ENCODE measurements at places on chromosomes 7 and 10. TPM values are rescaled to one million over a fixed set of nuclear protein-coding genes. Genes with fewer than 3 reads are reported as not detected.

GRCh38 chr7:69656890-69657289 is 58.6 kb downstream of the AUTS2 start:
- DNase-seq = no peak

- no peak for DNase-seq
These were observed 60.1 kb downstream of the PTPRN2 start for GRCh38 chr7:158527495-158527894.

- DNase-seq = no peak
These were observed 143.1 kb downstream of the CRPPA start for GRCh38 chr7:16278167-16278787.

- no peak for DNase-seq
These were observed 310.4 kb upstream of the ADARB2 start for GRCh38 chr10:2047679-2048078.

DNA sequence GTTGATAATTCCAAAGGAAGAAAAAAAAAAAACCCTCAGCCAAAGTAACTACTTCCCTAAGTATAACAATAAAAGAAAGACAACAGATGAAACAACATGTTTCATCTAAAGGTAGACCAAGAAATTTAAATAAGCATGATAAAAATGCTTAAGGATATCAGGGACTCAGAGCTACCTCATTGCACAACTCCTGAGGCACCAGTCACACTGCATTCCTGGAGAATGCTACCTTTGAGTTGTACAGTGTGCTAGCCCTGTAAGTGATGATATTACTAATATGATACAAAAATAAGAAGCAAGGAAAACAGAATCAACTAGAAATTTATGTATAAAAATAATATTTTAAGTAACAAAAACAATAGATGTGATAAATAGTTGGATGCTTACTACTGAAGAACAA is 29.5 kb upstream of the C7orf33 start:
- no peak for DNase-seq

- DNase-seq = no peak
These were observed 43.1 kb upstream of the DDC start for GRCh38 chr7:50608196-50608906.

- DNase-seq = no peak
These were observed 29.4 kb downstream of the DNAJB9 start for GRCh38 chr7:108598914-108599580.

GRCh38 chr10:102433619-102434046 is 1.3 kb upstream of the CUEDC2 start:
- no peak for DNase-seq

- DNase-seq = no peak
These were observed 141.2 kb downstream of the ZEB1 start for GRCh38 chr10:31460242-31460641.

DNA sequence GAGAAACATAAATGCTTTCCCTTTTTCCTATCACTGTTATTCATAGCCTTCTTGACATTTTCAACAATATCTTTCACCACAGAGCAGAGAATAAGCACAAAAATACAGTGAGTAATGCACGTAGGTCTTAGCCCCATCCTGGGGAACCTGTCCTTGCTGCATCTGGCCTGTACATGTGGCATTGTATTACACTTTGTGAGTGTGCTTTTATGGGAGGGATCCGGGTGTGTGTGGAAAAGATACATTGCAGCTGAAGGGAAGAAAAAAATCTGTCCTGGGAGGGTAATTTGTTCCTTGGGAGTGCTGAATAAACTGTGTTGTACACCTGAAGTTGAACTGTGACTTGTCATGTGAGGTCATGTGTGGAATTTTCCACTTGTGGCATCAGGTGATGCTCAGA is 422.7 kb upstream of the LRGUK start:
- DNase-seq = no peak

DNA sequence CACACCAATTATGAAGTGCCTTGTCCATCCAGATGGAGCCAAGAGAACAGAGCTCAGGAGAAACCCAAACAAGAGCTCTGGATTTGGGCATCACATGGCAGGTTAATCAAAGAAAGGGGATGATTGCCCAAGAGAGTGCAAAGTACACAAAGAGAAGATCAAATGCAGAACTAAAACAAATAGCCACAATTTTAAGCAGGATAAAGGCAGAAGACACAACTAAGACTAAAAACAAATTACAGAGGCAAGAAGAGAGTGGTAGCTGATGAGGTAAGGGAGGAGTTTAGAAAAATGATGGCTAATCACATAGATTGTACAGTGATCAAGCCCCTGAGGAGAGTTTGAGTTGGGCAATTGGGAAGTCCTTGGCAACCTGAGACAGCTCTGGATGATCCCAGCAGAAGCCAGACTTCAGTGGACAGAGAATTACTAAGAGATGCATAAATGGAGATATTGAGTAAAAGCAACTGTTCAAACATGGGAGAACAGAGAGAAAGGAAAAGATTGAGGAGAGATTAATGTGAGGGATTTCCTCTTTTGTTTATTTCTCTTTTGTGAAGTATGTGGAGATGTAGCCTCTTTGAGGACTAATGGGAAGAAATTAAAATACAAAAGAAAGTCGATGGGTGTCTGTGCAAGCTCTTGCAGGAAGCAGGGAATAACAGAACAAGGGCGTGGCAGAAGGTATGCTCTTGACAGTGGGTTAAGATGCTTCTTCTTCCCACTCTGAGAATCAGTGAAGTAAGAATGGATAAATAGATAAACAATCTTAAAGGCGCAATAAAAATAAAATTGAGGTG is 101.9 kb downstream of the LRRN3 start:
- DNase-seq = no peak

- DNase-seq = no peak
These were observed 56.8 kb upstream of the FAM171A1 start for GRCh38 chr10:15427843-15428414.

- no peak for DNase-seq
These were observed 149.2 kb downstream of the XPNPEP1 start for GRCh38 chr10:109774121-109774440.

DNA sequence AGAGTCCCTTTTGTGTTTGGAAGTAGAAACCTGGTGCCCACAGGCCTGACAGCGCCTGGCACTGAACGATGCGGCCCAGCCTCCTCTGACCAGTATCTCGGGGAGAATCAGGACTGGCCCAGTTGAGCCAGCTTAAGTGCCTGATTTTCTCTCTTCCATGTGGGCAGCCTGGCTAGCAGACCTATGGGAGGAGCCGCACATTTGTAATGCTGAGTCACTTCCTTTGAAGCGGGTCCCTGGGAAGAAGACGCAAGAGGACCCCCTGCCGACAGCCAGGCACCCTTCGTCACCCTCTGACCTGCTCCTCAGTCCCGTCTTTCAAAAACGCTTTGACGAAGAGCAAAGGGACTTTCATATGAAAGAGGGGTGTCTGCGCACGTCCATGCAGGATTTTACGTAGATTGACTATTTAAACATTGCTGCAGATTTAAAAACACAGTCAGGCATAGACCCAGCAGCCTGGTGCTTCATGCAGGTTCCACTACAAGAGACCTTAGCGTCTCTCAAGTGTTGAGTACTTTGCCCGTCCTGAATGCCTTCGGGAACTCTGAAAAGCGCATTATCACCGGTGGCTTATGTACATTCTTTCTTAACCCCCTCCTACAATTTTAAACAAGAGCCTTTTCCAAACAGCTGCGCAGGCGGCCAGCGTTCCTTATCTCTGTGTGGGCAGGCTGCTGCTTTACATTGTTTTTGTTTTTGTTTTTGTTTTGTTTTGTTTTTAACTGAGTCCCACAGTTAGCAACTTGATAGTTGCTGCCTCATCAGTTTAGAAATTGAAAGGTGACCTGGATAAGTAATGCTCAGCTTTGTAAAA is 36.5 kb upstream of the AP5Z1 start:
- DNase-seq = no peak

DNA sequence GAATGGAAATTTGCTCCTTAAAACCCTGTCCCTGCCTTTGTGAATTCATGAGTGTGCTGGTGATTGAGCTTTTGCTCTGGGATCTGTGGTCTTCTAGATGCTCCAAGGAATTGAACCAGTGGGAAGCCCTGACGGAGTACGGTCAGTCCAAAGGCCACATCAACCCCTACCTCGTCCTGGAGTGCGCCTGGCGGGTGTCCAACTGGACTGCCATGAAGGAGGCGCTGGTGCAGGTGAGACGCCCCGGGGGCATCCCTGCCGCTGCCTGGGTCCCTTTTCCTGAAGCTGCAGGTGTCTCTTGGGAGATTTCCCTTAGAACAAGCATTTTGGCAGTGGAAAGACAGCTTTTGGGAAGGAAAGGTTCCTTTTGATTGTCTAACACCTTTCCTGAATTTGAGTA is 100.3 kb downstream of the TRRAP start:
- no peak for DNase-seq

DNA sequence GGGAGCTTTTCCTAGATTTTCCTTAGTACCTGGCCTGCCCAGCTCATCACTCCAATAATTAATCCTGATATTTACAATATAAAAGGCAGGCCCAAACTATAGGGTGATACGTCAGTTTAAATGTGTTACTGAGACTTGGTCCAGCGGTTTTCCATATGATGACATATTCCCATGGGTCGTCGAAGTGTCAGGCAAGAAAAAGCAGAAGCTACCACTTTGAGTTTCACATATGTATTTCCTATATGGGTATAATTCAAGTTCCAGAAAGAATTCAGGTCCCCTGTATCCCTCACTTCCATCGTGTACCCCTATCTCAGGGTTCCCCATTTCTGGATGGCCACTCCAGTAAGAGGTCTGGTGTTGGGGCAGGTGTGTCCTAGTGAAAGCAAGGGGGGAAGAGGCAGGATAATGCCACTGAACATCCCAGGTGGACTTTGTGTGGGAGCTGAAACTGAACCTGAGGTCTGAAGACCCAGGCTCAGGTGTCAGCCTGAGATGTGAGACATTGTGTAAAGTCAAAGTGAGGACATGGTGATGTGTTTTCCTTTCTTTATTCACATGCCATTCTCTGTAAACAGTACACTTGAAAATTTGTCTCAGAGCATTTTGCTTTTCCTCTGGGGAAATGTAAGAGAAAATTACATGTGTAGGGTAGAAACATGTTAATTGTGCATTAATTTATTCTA is 167.8 kb downstream of the PLXDC2 start:
- DNase-seq = no peak

- no peak for DNase-seq
These were observed 722.3 kb downstream of the KCNMA1 start for GRCh38 chr10:76915316-76915715.

- DNase-seq = no peak
These were observed 5.7 kb downstream of the PDK4 start for GRCh38 chr7:95590387-95591248.

DNA sequence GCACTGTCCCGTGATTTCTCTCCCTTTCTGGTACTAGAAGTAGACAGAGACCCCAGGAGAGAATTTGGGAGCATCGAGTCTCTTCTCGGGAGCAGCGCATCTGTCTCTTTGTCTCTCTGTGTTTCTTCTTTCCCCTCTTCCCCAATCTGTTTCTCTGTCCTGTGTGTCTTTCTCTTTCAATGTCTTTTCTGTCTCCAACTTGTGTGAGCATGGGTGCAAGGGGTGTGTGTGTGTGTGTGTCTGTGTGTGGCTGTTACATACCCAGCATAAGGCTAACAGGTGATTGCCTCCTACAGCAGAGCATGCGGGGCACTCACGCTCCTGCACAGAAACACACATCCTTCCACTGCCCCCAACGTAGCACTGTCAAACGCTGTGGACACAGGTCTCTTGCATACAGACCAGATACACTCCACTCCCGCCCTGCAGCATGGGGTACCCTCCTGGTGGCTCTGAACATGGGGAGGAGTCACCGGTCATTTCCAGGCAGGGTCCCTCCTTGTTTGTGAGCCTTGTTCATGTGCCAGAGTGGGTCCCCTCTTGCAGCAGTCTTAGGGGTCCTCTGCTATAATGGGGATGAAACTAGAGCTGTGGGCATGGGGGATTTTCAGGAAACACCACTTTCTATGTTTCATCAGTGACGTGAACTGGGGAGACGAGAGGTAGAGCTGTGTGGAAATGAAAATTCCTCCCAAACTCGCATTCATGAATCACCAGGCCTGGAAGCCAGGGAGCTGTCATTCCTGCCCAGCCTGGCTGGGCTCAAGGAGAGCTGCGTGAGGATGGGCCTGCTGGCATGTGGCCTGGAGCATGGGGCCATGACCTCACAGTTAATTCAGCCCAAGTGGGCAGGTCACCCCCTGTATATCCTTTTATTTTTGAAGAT is 980 bp downstream of the ADAMTS14 start:
- no peak for DNase-seq

Gene SLC18A2
- total RNA-seq = 0.67 TPM

Gene SPAG6
- total RNA-seq = not detected

Gene MYL7
- total RNA-seq = not detected

Gene CYCS
- 67.4 TPM for total RNA-seq

Gene AGAP3
- 98.2 TPM for total RNA-seq

Gene OPALIN
- total RNA-seq = not detected

Gene ABCC2
- 83.0 TPM for total RNA-seq

Gene DTX2
- 32.2 TPM for total RNA-seq

Gene C10orf62
- total RNA-seq = not detected

Gene GRID2IP
- total RNA-seq = 0.88 TPM

Gene PLAC9
- total RNA-seq = 4.0 TPM

Gene STOX1
- total RNA-seq = 2.9 TPM

Gene TAS2R3
- 6.6 TPM for total RNA-seq

Gene PRSS37
- not detected for total RNA-seq

Gene CALML5
- not detected for total RNA-seq

Data from Peyer's patch (tissue), 4 donors.